ENCODE measurements at places on chromosomes 7 and 10. TPM values are rescaled to one million over a fixed set of nuclear protein-coding genes. Genes with fewer than 3 reads are reported as not detected.

The OPALIN gene
- not detected for total RNA-seq

The CDHR1 gene
- not detected for total RNA-seq

The SUGCT gene
- 1.7 TPM for total RNA-seq

The C10orf62 gene
- total RNA-seq: not detected

The NYAP1 gene
- total RNA-seq: 1.9 TPM

The ARMC3 gene
- total RNA-seq: 0.40 TPM

The P4HA1 gene
- 181 TPM for total RNA-seq

The ADAM22 gene
- 5.9 TPM for total RNA-seq

The CHAT gene
- not detected for total RNA-seq

The GCK gene
- not detected for total RNA-seq

The MYPN gene
- 7.1 TPM for total RNA-seq

The CACNA2D1 gene
- total RNA-seq: 1.1 TPM

The MBL2 gene
- total RNA-seq: 0.17 TPM

The NODAL gene
- total RNA-seq: not detected

The UBTD1 gene
- total RNA-seq: 32.3 TPM

The CYP26C1 gene
- not detected for total RNA-seq

The SYT15 gene
- total RNA-seq: not detected

The FAM3C gene
- total RNA-seq: 37.9 TPM

The CUZD1 gene
- total RNA-seq: 0.40 TPM

The ARHGAP22 gene
- total RNA-seq: 14.9 TPM

The ELMO1 gene
- total RNA-seq: not detected

The VAX1 gene
- 0.98 TPM for total RNA-seq

The ANKRD1 gene
- 3.5 TPM for total RNA-seq

Data from PC-3 (cell line).